LHCN-M2 (cell line): ENCODE measurements at places on chromosomes 12 and 14. TPM values are rescaled to one million over a fixed set of nuclear protein-coding genes. Genes with fewer than 3 reads are reported as not detected.

MYH6 gene
- total RNA-seq = not detected in 2 replicates

PTCSC3 gene
- total RNA-seq = not detected in 2 replicates

KNTC1 gene
- 39.7 and 41.7 TPM in 2 replicates for total RNA-seq

DNA sequence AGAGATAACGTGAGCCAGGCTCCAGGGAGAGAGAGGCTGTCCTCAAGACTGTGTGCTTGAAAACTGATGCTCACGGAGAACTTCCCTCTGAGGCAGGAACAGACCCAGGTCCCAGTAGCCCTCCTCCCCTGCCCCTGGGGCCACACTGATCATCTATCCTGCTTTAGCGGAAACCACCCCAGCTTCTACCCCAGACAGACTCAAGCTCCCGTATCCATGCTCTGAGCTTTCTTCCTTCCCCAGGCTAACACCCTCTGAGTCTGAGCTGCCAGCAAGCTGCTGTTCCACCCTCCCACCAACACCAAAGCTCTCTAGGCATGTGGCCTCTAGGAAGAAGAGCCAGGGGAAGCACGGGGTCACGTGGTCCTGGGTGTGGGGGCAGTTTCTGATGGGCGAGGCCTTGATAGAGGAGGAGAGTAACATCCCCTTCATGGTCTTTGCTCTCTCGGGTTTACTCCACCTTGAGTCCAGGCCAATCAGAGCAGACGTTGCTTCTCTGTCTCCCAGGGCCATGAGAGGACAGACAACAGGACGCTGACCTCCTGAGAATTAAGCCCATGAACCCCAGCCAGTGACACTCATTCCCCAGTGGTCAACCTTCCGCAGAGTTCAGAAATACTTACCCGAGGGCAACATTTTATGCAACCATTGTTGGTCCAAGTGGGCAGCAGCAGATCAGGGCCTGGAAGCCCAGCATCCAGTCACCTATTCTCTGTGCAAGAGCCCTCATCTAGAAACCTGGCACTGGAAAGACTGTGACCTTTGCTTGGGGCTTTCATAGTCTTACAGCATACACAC lies 1.4 kb downstream of the PCK2 start:
- peak; percentile 11 for DNase-seq

GRCh38 chr14:102805371-102805891 lies 28.2 kb downstream of the TRAF3 start:
- DNase-seq = peak; percentile 53

DNA sequence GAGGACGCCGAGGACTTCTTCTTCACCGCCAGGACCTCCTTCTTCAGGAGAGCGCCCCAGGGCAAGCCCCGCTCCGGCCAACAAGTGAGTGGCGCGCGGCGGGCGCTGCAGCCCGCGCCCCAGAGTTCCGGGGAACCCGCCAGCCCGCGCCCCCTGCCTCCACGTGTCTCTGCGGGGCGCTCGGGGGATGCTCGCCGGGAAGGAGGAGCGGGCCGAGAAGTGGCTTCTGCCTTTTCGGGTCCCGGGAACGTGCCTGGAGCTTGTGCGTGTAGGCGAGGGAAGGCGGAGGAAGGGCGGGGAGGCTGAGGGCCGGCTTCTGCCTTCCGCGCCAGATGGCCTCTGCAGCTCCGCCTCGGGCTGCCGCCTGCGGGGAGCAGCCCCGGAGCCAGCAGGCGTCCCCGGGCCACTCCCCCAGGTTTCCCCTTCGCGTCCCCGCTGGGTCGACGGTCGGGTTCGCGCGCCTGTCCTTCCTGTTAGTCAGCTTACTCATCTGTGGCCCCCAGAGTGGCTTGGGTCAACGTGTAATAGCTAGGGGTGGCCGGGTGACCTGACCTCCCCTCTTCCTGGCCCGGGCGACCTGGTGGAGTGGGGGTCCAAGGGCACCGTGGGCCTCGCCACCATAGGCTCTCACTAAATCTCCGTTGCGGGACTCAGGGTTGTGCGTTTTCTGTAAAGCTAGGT lies 505 bp downstream of the RASSF3 start:
- peak; percentile 56 for DNase-seq

GRCh38 chr12:1859643-1860042 lies 39.3 kb downstream of the LRTM2 start:
- peak; percentile 18 for DNase-seq

- no peak for DNase-seq
Measured at GRCh38 chr14:103443111-103443510, 57.9 kb downstream of the MARK3 start.

GRCh38 chr14:103708750-103709187 lies 6.5 kb downstream of the XRCC3 start:
- DNase-seq = no peak
